MV-4-11 (cell line): ENCODE measurements at places on chromosomes 2 and 18.

- DNase-seq = no peak
These were observed 2133.9 kb upstream of the CELF4 start for GRCh38 chr18:39699340-39699964.

- no peak for DNase-seq
These were observed 42.9 kb downstream of the MEX3C start for GRCh38 chr18:51154431-51155063.

GRCh38 chr2:187684174-187684573, 129.9 kb upstream of the TFPI start:
- no peak for DNase-seq

DNA sequence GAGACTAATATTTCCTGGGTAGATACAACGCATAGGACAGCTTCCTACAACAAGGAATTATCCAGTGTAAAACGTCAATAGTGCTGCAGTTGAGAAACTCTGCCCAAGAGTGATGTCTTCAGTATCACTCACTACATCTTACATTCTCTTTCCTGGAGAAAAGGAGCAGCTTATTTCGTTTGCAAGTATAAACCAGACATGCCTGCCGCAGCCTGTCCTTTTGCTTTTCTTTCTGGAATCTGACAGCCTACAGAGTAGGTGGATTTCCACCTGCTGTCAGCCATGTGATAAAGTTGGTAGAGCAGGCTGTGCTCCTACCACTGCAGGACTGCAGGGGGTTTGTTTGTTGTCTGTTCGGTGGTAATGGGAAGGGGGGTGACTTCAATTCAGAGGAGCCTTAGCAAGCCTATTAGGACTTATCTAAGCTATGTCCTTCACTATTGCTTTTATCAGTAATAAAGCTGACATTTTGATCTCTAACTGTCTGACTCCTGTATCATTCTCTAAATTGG, 439.1 kb downstream of the GRB14 start:
- DNase-seq = no peak
